ENCODE measurements at places on chromosomes 1 and 21.

- DNase-seq: no peak
Measured at GRCh38 chr1:19424651-19425570, 60.4 kb downstream of the CAPZB start.

DNA sequence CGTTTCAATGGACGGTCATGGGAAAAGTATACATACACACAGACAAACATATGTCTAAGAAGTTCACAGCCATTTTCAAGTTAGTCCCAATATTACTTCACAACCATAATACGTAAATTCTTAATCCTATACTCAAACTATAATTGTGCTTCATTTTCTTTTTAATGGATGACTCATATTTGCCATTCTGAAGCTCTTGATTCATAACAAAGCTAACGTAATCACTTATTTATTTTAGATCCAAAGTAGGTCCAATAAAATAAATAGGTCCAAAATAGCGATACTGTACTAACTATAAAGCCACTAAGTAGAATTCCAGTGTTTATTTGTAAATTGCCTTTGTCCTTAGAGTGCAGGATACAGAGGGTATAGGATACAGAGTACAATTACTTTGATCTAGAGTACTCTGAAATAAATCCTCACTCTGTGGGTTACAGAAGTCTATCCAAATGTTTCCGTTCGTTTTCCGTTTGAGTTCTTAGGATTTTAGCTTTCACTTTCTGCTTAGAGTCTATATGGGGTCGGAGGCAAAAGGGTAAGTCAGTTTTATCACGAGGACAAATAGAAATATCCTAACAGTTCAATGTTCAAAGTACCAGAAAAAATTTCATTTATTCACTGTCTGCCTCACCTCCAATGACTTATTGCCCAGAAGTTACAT is 8.8 kb upstream of the C1orf115 start:
- DNase-seq: no peak

- DNase-seq: peak; percentile 14
Measured at GRCh38 chr1:110524311-110525248, 5.6 kb upstream of the KCNA10 start.

DNA sequence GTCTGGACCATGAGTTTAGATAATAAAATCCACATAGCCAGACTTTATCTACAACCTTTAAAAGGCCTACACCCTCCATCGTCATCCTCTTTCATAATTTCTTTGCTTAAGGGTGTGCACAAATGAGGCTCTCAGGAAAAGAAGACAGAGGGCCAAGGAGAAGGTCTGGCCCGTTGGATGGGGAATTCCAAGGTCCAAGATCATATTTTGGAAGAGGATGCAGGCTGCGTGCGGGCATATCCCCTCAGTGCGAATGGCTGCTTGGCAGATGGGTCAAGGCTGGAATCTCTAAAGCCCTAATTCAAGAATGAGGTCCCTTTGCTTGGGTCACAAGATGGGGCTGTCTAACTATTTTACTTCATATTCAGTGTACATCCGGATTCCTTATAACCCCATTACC is 782.2 kb upstream of the NCAM2 start:
- DNase-seq: no peak

GRCh38 chr1:235404190-235404589 is 37.0 kb downstream of the TBCE start:
- DNase-seq: no peak

DNA sequence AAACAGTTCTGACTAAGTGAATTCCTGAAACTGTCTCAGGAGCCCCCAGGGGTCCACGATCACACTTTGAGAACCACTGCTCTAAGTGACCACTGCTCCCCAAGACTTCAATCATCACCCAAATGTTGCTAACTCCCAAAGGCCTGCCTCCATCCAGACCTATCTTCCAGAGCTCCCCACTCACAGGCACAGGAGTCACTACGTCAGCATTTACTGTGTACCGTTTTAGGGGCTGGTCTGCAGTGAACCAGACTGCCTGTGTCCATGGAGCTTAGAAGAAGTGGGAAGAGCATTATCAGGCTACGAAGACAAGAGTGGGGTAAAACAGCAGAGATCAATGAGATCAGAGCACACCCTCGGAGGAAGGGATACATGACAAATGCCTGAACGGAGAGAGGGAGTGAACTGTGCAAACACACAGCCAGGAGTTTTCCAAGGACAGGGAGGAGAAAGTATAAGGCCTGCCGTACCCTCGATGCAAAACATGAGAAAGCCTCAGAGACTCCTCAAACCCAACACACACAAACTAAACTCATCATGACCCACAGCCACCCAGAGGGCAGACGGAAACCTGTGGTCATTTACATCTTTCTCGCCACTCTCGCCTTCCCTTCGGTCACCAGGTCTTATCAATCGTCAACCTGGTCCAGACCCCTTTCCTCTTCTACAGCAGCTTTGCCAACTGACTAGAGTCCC is 10.1 kb downstream of the GNB1 start:
- no peak for DNase-seq

GRCh38 chr1:167501515-167502191 is 16.7 kb downstream of the CD247 start:
- no peak for DNase-seq

Data from stimulated activated CD4-positive, alpha-beta T cell treated with anti-CD3 and anti-CD28 coated beads, TNF-alpha, amount 100 ng/mL, for 24 hours (primary cell).